CD8-positive, alpha-beta T cell (primary cell): ENCODE measurements at places on chromosomes 2 and 18.

DNA sequence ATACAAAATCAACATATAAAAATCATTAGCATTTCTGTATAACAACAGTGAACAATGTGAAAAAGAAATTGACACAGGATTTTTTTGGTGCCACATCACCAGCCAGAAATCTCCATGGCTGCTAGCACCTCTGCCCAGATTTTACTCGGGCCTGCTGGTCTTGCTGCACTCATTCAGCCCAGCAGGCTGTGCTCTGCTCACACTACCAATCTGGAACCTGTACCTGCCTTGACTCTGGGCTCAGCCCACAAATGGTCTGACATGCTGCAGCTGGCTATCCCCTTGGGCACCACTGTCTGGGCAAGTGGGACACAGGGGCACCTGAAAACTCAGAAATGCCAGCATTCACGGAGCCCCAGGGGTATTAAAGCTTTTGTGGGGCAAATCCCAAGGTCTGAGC is 392.5 kb upstream of the NRXN1 start:
- no peak for DNase-seq

DNA sequence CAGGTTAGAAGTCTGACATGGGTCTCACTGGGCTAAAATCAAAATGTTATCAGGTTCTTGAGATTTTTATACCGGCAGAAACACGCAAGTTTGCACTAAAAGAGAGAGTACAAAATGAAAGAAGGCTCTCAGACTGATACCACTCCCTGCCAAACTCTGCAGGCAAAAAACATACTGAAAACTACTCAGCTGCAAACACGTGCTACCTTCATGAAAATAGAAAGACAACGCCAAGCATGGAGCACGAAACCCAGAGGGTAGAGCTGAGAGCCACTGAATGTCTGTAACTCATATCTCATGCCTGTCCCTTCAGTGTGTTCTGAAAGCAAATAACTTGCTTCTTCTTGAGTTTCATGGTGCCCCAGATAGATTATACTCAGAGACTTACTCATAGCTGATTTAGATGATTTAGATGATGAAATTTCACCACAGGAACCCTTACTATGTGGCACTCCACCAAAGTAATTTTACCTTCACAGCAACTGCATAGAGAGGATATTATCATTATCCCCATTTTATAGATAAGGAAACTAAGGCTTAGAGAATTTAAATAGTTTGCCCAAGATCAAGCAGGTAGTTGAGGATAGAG is 313.0 kb upstream of the SLC39A10 start:
- no peak for DNase-seq

DNA sequence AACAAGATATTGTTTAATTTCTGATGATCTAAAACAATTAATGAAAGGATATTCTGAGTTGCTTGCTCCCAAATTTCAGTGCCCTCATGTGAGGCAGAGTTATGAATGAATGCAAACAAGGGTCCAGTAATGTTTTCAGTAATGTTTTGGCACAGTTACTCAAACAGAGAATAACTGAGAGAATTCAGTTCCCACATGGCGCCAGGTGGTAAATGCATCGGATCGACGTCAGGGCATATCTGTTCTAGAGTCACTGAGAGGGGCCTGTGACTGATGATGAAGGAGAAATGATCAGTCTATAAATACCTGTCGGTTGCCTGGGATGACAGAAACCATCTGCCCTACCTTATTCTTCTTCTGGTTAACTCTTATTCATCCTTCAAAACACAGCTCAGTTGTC is 81.4 kb downstream of the KCNS3 start:
- no peak for DNase-seq

DNA sequence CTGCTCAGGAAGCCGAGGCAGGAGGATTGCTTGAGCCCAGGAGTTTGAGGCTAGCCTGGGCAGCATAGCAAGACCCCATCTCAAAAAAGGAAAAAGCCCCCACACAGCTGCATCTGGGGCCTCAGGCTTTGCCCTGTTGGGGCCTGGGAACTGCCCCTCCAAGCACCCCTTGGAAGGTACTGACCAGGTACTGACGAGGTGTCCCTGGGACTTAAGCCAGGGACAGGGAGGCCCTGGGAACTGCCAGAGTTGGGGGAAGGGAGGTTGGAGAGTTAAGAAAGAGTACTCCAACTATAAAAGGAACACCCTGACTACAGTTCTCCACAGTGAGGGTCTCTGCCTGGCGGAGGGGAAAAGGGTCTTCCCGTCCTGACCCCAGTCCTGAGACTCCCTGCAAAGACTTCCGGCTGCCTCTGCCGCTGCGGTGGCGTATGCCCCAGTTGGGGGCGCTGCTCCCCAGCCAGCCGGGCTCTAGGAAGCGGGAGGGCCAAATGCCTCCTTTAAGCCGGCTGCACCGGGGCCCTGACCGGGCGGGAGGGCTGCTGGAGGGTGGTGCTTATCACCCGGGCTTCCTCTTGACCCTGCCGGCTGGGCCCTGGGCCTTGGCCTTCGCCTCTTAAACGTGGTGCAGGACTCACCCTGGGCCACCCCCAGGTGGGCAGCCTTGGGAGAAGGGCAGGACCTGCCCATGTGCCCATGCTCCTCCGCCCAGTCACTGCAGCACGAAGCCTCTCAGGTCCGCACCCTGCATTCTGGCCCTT is 12.8 kb downstream of the SLC30A3 start:
- DNase-seq: no peak

GRCh38 chr2:24920809-24921441 is 888 bp upstream of the ADCY3 start:
- peak; percentile 42 for DNase-seq

DNA sequence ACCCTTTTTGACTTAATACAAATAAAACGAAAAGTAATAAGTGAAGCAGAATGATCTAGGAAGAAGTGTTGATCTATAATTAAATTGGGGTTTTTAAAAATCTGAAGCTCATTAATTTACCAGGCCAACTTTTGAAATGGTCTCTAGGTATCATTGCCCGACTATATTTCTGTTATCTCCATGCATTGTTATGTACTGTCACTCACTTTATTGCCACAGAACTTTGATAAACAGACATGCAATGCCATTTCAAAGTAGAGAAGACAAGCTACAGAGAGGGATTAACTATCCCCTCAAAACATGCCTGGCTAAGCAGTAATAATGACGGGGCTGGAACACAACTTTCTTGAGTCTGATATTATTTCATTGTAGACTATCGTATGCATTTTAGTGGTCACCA is 147.6 kb upstream of the ITGA4 start:
- DNase-seq: no peak

DNA sequence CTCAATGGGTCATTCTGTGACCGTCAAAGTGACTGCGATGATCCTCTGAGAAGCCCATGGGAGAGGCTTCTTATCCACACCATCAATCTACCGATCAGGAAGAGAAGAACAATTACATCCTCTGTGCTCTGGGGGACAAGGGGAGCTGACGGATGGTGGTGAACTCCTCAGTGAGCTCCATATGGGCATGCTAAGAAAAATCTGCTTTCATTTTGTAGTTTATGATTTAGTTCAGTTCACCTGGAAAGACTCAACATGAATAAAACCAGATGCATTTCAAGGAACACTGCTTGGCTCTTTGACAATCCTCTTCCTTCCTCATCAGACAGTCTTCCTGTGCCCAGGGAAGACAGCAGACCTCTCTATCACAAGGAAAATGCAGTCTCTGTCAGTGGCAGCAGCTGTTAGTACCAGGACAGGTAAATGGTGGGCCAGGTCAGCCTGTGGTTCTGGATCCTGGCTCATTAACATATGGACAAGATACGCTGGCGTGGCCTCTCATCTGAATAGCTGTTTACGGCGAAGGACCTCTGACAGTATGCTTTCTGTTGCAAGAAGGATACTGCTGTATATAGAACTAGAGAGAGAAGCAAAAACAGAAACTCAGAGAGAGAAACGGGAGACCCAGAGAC is 176.9 kb downstream of the BCL2 start:
- DNase-seq: no peak

- DNase-seq: no peak
These were observed 23.3 kb downstream of the PLEK start for GRCh38 chr2:68388358-68388757.

GRCh38 chr18:32773382-32773712 is 524 bp upstream of the KLHL14 start:
- DNase-seq: no peak

- no peak for DNase-seq
These were observed 19.0 kb downstream of the SETBP1 start for GRCh38 chr18:44699572-44700261.

DNA sequence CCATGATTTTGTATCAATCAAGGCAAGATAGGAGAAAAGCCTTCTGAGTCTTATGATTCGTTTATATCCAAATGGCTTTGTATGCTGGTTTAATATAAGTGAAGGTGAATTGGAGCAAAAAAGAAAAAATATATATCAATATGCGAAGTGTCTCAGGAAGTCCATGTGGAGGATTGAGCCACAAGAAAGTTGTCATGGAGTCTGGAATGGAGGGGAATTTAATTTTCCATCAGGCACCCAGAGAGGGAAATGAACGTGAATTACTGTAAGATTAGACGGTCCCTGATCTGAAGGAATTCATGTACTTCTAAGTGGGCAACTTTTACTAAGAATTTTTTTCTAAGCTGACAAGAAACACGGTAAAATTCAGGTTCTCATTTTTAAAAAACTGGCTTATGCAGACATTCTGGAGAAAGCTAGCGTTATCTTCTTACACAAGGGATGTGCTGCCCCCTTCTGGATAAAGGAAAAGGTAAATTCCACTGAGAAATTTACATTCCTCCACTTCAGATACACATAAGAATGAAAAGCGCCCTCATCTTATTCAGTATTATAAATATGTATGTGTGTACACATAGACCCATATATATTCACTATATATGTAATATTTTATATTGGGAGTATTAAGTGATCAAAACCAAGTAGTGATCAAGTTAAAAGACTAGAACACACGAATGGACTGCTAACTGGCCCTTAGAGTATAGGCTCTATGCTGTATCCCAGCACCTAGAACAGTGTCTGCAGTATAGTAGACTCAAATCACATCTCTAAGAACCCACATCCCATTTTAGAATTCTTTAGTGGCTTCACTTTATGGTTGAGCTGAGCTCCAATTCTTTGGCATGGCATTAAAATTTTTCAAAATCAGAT is 289.0 kb upstream of the TFPI start:
- DNase-seq: no peak

DNA sequence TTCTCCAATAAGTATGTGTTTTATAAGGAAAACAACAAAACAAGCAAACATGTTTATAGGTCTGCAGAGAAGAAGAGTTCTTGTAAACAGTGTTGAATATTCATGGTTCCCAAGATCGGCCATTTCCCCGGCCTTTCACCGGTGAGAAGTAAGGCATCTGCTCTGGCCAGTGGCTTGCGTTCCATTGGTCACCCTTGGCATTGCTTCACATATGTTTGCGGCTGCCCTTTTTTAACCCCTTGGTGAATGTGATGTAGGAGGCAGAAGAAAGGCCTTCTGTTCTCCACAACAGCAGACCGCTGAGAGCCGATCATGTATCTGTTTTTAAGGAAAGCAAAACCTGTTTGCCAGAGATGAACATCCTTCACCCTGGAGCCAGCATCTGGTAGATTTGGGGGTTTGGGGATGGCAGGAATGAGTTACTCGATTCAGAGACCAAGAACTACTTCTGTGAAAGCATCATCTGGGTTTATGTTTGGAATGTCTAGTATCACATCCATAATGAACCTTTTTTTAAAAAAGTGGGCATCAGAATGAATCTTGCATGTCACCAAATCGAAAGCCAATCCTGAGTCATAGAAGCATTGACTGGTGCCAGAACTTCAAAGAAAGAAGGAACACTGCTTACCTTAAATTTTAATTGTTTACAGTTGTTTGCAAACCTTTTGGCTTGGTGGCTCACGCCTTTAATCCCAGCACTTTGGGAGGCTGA is 112.3 kb downstream of the AGAP1 start:
- no peak for DNase-seq

- no peak for DNase-seq
These were observed 10.2 kb downstream of the MTERF4 start for GRCh38 chr2:241091734-241092445.

DNA sequence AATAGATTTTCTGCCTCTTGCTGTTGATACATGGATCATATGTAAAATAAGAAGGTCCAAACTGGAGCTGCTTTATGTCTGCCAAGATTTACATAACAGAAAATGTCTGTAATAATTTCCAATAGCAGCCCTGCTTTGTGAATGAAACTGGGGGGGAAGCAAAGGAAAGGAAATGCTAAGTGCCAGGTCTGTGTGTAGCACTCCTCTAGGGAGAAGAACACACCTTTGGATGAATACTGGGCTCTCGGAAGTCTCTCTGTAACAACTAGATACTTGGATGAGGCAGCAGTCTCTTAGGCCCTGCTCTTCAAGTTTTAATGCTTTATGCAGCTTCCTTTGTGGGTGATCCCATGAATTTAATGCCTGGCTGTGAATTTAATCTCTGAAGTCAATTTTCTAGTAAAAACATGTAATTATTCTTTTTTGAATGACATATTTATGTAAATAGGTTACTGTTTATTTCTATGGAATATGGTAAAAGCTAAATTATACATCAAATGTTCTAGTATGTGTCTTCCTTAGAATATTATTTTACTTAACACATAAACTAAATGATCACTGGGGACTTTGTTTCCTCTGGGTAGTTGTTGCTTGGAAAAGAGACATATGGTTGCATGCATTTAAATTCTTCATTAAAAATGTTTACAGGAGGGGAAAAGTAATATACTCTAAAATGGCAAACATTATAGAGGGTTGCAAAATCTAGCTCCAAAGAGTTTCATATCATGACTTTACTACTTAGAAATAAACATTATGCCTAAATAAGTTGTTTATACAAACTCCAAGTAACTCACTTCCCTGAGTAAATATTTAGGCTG is 336.6 kb upstream of the CWC22 start:
- DNase-seq: no peak

DNA sequence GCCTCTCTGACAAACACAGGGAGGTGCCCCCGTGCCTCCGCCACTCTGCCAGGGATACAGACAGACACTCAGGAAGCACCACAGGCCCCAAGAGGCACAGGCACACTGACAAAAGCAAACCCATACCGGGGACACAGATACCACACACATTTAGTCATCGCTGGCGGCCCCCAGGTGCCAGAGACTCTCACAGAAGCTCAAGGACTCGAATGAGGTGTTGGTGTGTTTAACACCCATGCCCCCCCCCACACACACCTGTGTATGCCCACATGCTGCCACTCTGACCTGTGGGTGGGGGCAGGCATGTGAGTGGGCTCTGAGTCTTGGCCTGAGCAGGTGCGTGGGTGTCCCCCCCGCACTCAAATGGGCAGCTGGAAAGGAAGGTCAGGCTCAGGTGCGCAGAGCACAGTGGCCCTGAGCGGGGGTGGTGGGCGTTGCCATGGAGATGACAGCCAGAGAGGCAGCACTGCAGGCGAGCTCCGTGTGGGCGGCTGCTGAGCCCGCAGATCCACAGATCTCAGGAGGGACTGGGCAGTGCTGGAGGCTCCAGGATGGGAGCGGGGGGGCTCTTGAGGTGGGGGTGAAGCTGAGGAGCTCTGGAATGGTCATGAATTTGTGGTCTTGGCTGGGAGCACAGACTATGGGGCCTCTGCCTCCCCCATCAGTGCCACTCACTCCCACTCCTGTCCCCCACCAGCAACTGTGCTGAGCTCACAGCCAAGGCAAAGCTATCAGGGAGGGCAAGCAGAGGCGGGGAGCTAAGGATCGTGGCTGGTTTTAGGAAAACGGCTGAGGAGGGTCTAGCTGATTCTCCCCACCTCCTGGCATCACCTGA is 73.9 kb upstream of the TAF1B start:
- no peak for DNase-seq
